Putamen (tissue), 1 donor: ENCODE measurements at places on chromosomes 5 and 9.

- no peak for DNase-seq
These were observed 89.0 kb upstream of the NIPAL4 start for GRCh38 chr5:157370967-157371366.

- no peak for DNase-seq
These were observed 179.3 kb downstream of the ALDH1A1 start for GRCh38 chr9:72773570-72773969.

GRCh38 chr5:40134883-40135520 lies 544.7 kb upstream of the PTGER4 start:
- DNase-seq = no peak

- DNase-seq = peak; percentile 11
These were observed 148.5 kb upstream of the TYRP1 start for GRCh38 chr9:12544700-12545099.

- DNase-seq = peak; percentile 9
These were observed 797 bp upstream of the FBXO38 start for GRCh38 chr5:148382961-148383360.

GRCh38 chr5:158463938-158464337 lies 605.0 kb upstream of the CLINT1 start:
- DNase-seq = no peak

DNA sequence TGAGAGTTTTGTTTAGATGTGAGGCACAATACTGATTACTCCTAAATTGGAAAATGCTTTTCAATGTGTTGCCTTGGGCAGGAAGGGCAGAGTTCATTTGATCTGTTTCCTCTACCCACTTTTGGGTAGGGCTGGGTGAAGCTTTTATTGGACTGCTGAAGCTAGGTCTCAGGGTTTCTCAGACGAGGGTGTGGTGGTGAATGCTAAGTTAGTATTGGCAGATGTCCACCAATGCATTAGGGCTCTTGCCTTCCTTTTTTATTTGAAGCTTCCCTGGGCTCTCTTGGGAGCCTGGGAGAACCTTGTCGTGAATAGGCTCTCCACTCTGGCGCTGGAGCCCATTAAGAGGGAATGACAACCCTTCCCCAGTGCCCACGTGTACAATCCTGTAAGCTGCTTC lies 23.1 kb downstream of the SPTAN1 start:
- peak; percentile 71 for DNase-seq

- DNase-seq = no peak
These were observed 86.5 kb downstream of the CEMIP2 start for GRCh38 chr9:71681708-71682272.

DNA sequence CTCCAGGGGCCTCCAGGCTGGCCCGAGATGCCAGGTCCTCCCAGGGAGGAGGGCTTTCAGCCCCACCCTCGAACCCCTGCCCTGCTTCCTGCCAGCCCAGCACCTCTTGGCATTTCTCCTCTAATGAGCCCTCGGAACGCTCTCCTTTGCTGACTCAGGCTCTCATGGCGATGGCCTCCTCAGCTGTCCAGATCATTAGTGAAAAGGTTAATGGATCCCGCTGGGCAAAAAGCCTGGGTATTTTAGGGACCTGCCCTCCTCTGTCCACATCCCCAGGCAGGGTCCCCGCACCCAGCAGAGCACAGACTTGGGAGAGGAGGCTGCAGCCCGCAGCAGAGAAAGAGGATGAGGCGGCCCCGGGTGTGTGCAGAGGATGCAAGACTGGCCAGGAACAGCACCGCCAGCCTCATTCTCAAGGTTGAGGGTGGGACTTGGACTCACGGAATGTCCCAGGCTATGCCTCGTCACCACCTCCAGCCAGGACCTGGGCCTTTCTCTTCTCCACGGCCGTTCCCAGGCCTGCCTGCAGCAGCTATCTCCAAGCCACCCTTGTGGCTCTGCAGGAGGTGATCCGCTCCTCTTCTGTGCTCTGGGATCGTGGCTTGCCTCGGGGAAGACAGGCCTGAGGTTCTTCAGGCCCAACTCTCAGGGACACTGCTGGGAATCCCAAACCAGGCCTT lies 23.0 kb upstream of the ADAMTS2 start:
- no peak for DNase-seq

DNA sequence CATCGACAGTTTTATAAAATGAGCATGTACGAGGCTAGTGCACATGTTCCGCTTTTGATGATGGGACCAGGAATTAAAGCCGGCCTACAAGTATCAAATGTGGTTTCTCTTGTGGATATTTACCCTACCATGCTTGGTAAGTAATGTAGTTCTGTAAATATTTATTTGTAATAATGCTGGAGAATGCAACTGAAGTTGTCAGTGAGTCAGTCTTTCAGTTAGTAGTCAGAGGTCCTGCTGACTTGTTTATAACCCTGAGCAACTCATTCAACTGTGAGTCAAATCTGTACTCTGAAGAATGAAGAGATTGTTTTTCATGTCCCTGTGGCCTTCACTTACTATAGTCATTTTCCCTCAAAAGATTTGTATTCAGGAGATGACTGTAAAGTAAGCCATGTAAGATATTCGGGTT lies 28.4 kb upstream of the GPR150 start:
- no peak for DNase-seq

- DNase-seq = no peak
These were observed 31.1 kb upstream of the GAS1 start for GRCh38 chr9:86978413-86978812.

GRCh38 chr9:25212361-25212760 lies 465.9 kb downstream of the TUSC1 start:
- DNase-seq = no peak

GRCh38 chr9:132985489-132985888 lies 7.0 kb downstream of the GFI1B start:
- no peak for DNase-seq

- no peak for DNase-seq
These were observed 27.8 kb upstream of the FNIP1 start for GRCh38 chr5:131824631-131825030.

DNA sequence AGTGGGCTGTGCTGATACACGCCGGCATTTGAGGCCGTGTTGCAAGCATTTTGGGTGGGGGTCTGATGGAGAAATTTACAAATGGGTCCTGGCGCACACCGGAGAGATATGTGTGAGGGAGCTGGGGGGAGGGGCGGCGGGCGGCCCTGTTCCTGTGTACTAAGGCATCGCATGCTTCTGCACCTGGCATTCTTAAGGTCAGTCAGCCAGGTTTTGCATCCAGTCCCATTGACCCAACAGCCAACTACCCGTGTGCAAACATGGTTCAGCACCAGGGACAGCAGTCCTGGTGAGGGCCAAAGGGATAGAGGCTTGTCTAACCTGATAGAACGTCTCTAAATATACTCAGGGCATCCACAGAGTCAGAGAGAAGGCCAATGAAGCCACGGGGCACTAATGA lies 839 bp downstream of the GABRG2 start:
- DNase-seq = peak; percentile 12

DNA sequence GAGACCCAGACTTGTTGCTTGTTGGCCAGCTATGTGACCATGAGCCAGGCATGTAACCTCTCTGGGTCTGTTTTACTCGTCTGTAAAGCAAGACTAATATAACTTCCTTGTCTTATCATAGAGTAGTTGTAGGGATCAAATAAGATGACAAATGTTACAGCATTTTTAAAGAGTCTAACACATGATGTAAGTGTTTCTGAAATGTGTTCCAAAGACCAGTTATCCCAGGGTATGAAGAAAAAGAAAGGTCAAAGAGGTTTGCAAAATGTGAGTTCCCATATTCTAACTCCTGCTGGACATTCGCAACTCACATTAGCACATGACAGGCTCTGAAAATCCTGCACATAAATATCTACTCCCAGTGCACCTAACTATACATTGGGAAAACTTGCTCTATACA lies 28.5 kb upstream of the MATR3 start:
- DNase-seq = no peak

DNA sequence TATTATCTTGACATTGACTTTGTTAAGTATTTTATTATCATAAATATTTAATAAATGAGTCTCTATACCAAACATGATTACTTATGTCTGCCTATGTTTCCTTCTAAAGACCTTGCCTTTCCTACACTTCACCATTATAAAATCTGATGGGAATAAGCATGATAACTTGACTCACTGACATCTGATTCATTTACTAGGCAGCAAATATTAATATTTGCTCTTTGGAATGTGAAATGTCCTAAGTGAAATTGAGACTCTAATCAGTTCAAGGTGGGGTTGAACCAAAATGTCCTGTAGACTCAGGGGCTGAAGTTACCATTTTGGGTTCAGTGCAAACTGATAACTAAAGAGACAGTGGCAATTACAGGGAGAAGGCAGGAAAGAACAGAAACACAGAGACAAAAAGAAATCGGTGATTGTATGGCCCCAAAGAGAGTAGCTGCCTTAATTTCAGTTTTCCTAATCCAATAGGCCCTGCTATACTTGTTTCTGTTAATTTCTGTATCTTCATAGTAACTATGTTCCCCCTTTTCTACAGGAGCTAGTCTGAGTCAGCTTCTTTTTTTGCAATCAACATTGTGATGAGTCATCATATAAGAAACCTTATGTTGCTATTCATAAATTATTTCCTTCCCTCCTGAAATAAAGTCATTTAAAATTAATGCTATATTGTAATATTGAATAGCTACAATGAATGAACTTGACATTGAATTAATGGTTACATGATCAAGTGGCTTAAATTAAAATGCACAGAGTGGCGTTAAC lies 296.8 kb downstream of the PDE4D start:
- DNase-seq = no peak

GRCh38 chr9:84697509-84698114 lies 28.1 kb downstream of the NTRK2 start:
- DNase-seq = no peak

- DNase-seq = no peak
These were observed 389.8 kb upstream of the SLC24A2 start for GRCh38 chr9:20178679-20179078.

DNA sequence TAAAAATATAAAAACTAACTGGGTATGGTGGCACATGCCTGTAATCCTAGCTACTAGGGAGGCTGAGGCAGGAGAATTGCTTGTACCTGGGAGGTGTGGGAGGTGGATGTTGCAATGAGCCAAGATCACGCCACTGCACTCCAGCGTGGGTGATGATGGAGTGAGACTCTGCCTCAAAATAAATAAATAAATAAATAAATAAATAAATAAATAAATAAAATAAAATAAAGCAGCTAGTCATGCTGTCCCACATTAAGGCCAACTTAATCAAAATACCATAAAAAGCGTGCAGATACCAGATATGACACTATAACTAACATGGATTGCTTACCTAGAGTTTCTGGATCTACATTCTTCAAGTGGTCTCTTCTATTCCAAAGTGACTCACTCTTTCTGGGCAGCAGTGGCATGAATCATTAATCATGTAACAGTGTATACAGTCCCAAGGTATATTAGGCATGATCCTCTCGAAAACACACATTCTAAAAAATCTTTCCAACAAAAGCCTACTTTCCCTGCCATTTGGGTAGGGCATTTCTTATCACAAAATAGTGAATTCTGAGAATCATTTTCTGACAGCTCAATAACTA lies 187.1 kb downstream of the ELAVL2 start:
- DNase-seq = no peak

- peak; percentile 58 for DNase-seq
These were observed 34.0 kb downstream of the ZNF474 start for GRCh38 chr5:122163121-122164069.
